ENCODE measurements at places on chromosomes 4 and X.

DNA sequence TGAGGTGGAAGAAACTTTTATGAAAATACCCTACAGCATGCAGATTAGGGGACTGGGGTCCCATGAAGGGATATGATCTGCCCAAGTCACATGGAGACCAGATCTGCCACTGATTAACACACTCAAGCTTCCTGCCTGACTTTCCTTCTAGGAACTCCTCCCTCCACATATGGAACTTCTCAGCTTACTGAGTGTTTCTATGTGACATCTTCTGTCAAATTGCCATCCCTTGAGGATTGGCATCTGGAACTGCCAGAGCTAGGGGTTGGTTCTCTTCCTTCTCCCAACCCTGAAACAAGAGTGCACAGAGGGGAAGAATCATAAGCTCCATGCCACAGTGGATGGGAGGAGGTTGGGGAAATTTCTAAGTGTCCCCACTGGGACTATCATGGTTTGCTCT lies 150.6 kb upstream of the MBNL3 start:
- no peak for DNase-seq

DNA sequence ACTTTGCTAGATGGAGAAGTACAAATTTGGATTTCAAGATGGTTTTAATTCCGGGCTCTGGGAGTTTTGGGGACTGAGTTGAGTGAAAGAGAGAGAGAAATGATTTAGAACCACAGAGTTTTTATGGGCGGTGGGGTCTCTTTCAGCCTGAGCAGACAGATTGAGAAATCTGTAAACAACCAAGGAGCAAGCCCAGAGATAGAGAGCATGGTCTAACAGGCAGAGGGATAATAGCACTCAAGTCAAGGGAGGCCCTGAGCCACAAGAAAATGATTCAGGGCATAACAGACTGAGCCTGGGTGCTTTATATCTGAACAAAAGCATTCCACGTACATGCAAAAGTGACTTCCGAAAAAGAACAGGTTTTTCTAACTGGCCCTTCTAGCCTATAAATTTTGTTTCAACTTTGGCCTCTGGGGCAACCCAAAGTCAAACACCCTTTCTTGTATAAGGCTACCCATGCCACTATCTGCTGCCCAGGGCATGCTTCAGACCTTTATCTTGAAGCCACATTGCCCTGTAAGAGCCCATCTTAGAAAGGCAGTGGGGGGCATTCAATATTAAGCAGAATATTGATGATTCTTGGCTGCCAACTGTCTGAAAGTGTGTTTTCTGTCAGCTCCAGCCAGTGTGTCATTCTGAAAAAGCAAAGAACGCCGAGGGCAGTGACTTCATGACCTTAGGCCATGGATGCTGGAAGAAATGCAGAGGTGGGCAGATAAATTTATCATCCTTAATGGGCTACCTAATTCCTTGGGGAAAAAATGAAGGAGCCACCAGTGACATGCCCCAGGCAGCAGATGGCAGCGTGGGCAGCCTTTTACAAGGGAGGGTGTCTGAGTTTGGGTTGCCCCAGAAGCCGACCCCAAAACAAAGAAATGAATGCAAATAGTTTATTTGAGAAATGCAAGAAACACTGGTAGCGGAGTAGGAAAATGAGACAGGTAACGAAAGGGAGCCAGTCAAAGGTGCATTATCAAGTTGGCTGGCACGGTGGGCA lies 637.6 kb downstream of the MID1IP1 start:
- DNase-seq, result no peak

DNA sequence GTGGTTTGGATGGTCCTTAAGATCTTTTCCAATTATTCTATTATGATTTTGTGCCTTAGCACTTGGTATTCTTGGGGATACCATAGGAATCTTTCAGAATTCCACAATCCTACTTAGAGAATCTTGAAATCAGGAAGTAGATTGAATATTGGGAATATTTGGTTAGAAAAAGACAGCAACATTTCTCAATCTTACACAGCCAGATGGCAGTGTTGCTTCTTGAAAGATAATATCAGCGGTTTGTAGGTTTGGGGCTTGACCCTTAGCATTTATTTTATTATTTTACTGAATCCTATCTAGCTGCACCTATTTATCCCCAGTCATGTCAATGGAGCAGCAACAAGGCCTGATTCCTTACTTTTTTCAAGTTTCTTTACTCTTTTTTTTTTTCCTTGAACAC lies 28.6 kb downstream of the MAGEB1 start:
- no peak for DNase-seq

GRCh38 chrX:46873746-46874145 lies 36.9 kb downstream of the RP2 start:
- no peak for DNase-seq

GRCh38 chrX:133335027-133335426 lies 80.3 kb downstream of the GPC4 start:
- DNase-seq, result no peak

GRCh38 chr4:110905367-110905766 lies 282.5 kb upstream of the PITX2 start:
- no peak for DNase-seq

DNA sequence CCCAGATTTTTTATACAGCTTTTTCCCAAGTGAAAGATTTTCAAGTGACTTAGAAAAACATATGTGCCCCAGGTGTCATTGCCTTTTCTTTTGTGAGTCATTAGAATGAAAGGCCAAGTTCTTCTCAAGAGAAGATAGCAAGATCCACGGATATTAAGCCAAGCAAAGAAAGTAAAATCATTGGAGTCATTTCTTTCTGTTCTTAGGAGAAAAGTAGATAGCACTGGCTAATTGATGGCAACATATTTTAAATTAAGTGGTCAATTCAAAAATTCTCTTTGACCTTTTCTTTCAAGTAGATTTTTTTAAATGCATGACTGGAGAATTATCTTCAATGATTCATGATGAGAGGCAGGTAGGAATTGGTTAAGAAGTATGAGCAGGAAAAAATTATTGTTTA lies 94.4 kb downstream of the HHIP start:
- no peak for DNase-seq

DNA sequence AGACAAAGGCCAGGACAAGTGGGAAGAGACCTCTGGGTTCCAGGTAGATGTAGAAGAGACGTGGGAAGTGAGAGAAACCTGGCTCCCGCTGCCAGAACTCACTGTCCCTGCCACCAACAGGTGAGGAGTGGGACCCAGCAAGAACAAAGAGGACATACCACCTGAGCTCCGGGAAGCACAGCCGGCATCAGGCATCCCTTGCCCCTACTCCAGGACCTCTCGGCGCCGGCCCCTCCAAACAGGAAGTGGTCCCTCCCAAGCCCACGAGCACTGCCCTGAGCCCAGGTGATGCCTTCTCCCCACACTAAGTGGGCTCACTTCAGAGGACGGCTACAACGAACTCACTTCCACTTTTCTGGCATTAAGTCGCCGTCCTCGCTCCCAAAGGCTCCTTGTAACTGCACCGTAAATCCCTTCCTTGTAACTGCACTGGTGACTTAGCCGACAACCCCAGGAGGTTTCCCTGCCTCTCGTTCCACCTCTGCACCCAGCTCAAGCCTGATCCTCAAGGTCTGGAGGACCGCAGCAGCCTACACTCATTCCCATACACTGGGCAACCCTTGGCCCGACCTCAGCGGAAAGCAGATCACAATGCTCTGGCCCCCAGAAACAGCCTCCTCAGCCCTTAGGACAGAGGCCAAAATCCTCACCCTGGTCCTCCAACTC lies 8.8 kb downstream of the FAM53A start:
- no peak for DNase-seq

DNA sequence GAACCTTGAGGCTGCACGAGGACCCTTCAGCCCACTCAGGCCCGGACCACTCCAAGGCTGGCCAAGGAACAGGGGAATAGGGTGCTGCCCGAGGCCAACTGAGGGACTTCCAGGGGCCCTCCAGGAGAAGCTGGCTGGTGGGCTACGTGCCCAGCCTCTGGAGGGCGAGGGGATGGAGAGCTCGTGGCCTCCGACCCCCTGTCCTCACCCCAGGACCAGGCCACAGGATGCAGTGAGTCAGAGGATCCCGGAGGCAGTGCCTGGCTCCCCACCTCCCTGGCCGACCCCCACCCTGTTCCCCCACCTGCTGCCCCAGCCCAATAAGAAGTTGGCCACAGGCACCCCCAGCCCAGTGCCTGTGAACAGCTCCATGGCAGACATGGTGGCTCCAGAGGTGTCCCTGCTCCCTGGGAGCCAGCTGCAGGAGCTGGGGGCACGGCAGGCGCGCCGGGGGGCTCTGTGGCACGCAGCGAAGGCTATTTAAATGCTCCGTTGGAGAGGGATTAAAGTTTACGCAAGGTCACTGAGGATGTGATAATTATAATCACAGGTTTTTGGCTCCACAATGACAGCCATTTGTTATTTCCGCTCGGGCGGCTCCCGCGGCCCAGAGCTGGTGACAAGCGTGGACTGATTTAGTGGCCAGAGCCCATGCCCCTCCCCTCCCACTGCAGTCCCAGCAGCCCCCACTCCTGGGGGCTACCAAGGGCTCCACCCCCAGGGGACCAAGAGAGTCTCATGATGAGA lies 95.7 kb upstream of the NKX1-1 start:
- DNase-seq, result no peak

DNA sequence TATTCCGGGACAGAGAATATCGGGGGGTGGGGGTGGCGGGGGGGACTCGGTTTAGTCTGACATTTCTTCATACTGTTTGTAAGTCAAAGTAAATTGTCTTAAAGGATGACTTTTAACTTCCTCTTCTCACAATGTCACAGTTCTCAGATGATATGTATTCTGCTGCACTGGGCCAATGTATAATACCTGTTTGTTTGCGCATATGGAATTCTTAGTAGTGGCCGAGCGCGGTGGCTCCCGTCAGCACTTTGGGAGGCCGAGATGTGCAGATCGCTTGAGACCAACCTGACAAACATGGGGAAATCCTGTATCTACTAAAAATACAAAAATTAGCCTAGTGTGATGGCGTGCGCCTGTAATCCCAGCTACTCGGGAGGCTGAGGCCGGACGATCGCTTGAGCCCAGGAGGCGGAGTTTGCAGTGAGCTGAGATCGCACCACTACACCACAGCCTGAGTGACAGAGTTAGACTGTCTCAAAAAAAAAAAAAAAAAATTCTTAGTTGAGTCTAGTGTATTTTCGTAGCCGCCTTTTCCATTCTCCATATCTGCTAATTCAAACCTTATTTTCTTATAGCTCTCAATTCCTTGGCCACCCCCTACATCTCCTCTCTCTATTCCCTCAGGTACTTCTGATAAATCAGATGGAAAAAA lies 851 bp downstream of the POLR2B start:
- peak; percentile 58 for DNase-seq

DNA sequence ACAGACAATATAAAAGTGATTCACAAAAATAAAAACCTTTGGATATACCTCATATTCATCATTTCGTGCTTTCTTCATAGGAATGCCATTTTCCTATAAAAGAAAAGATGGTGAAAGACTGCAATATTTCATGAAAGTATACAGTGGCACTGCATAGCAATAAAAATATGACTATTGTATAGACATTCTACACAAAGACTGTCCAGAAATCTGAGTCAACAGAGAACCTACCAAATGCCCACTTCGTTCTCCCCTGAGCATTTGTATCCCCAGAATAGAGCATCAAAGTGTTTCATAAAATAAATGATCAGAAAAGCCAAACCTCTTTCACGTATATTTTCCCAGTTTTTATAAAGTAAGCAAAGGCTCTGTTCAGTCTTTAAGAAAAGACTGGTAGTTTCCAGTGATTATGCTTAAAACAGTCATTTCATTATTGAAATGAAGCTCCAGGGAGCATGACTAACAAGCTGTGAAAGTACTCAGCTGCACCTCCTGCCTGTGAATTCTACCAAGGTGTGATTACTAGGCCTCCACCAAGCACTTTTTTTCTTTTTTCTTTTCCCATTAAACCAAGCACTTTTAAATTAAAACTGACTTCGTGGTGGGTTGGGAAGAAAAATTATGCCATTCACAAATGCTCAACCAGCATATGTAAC lies 20.2 kb downstream of the PPA2 start:
- no peak for DNase-seq

GRCh38 chr4:120034913-120035312 lies 31.7 kb downstream of the MAD2L1 start:
- DNase-seq, result no peak

DNA sequence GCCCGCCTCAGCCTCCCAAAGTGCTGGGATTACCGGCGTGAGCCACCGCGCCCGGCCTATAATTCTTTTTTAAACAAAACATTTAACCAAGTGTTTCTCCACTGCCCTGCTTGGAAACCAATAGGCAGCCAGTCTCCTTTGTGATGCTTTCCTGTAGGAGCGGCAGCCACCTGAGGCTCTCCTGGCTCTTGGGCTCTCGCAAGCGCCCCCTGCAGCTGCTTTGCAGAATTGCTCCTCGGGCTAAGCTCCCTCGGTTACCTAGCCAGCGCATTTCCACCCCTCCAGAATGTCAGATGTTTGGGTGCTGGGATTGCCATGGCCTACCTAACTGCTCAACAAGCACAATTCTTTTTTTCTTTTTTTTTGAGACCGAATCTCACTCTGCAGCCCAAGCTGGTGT lies 7.7 kb downstream of the S100P start:
- DNase-seq, result no peak

- DNase-seq, result no peak
Measured at GRCh38 chr4:120052856-120053255, 13.8 kb downstream of the MAD2L1 start.

- peak; percentile 49 for DNase-seq
Measured at GRCh38 chrX:151359931-151360871, 36.8 kb upstream of the VMA21 start.

- no peak for DNase-seq
Measured at GRCh38 chr4:108272561-108272960, 103.8 kb upstream of the LEF1 start.

GRCh38 chr4:11179796-11180195 lies 248.9 kb downstream of the HS3ST1 start:
- no peak for DNase-seq

DNA sequence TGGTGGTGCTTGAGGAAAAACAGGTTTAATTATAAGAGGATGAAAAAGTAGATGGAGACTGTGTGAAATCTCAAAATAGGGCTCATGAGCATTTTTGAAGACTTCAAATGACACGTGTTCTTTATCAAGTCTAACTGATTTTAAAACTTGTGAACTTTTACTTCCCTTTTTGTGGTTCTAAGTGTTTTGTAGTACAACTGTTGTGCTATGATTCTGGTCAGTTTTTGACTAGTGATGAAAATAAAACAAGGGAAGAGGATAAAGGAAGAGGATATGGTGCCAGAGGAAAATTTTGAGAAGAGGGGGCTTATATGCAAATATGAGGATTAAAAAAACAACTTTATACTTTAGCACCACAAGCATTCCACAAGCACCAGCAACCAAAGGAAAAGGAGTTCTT lies 644.0 kb downstream of the RPA4 start:
- no peak for DNase-seq

GRCh38 chrX:107470971-107471370 lies 21.5 kb downstream of the FRMPD3 start:
- no peak for DNase-seq

DNA sequence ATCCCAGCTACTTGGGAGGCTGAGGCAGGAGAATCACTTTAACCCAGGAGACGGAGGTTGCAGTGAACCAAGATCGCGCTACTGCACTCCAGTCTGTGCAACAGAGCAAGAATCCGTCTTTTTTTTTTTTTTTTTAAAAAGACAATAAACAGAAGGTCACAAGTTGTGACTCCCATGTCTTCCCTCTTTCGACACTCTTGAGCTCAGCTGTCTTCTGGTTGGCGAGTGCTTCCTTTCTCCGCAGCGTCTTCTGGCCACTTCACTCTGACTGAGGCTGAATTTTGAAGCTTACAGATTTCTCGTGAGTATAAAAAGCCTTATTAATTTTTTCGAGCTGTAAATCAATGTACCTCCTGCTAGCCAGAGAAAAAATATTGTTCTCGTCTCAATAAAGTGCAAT lies 124.9 kb downstream of the STOX2 start:
- DNase-seq, result no peak
